Activated T-cell treated with anti-CD3 and anti-CD28 coated beads, Interleukin-2, amount 50 U/mL, for 1 hour (primary cell): ENCODE measurements at places on chromosomes 3 and 15.

DNA sequence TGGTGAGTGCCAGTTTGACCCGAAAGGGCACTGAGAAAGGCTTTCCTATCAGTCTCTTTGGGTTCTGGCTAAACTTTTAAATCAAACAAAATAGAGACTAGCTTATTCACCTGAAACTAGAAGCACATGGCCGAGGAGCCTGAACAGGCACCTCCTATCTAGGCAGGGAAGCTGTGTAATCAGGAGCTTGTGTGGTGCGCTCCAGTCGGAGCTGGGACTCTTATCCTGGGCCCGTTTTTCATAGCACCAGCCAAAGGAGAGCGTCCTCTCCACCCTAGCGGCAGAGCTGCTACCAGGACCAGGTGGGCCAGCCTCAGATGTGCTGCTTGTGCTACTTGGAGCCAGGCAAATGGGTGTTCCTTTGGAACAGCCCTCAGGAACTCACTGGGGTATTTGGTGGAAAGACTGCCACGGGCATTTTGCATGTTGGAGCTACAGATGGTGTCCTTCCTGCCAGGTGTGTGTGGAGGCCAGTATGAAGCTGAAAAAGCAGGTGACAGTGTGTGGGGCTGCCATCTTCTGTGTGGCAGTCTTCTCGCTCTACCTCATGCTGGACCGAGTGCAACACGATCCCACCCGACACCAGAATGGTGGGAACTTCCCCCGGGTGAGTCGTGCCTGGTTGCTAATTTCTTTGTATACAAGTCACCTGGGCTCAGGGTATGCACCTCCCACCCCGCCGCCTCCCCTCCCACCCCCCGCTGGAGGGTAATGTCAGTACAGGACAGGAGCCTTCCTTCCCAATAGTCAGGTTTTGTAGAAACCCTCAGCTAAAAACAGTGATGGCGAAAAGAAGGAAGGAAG lies 833 bp downstream of the MAN2A2 start:
- no peak for DNase-seq

DNA sequence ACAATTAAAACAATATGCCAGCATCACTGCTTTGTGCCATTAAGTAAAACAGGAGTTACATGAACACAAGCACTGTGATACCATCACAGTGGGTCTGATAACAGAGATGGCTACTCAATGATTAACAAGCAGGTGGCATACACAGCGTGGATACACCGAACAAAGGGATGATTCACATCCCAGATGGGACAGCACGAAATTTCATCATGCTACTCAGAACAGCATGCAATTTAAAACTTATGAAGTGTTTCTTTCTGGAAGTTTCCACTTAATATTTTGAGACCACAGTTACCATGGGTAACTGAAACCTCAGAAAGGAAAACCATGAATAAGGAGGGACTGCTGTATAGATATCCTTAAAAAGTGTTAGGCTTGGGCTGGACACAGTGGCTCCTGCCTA lies 44.5 kb downstream of the SLC24A1 start:
- no peak for DNase-seq

GRCh38 chr3:115401298-115401697 lies 222.0 kb upstream of the GAP43 start:
- no peak for DNase-seq

DNA sequence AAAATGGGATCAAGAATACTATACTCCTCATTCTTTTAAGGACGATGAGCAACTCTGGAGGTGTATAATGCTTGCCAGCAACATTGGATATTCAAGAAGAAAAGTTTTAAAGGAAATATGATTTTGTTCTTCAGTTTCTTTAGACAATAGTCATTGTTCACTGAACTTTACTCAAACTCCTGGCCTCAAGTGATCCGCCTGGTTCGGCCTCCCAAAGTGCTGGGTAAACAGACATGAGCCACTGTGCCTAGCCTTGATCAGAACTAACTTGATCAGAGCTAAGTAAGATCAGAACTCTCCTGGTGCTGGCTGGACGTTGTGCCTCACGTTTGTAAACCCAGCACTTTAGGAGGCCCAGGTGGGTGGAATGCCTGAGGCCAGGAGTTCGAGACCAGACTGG lies 12.6 kb downstream of the EFCAB12 start:
- DNase-seq = no peak

DNA sequence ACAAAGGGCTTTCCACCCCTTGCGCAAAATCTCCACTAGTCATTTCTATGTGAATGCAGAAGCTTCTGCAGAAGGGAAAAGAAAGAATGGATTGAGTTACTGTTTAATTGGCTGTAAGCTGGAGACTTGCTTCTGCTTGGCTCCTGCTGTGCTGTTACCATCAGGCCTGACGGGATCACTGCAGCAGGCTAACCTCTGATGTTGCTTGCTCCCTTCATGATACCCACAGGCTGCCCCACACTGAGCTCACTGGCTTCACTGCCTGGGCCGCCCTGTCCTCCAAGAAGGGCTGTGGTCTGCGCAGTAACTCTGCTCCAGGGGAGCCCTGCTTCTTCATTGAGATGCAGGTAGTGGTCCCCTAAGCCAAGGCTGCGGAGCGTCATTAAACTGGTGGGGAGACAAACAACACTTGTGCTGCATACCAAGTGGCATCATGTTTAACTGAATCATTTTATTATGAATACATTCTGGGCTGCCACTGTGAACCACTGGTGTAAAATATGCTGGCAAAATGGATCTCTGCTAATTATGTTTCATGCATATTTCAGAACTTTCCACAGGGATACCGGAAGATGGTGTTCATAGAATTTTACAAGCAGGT lies 78.6 kb downstream of the WDR49 start:
- DNase-seq = no peak

DNA sequence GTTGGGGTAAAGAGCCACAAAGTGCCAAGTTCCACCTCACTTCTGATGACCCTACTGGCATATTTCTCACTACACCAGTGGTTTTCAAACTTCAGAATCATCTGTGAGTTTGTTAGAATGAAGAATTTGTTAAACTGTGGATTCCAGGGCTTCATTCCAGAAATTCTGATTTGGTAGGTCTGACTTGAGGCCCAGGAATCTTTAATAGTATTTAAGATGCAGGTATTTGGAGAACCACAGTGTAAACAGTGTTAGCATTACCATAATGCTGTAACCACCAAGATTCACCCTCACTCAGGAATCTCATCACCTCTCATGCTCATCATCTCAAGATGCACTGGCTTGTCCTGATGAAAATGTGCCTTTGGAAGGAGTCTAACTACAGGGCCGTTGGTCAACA lies 6.0 kb downstream of the KCNMB3 start:
- no peak for DNase-seq

- no peak for DNase-seq
These were observed 258.5 kb downstream of the PDCD6IP start for GRCh38 chr3:34056951-34057390.

- no peak for DNase-seq
These were observed 58.4 kb downstream of the RBMS3 start for GRCh38 chr3:29339016-29339833.

DNA sequence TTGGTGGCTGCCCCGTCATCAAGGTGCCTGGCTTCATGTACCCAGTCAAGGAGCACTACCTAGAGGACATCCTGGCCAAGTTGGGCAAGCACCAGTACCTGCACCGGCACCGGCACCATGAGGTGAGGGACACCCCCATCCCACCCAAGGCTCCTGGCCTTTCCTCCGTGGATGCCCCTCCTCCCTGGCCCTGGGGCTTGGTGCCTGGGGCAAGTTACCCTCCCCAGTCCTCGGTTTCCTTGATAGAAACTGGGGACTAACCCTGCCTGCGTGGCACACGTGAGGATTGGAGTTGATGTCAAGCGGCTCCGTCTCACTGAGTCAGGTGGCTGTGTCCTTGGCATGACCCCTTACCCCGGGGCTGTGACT lies 43.9 kb downstream of the DHX30 start:
- no peak for DNase-seq

DNA sequence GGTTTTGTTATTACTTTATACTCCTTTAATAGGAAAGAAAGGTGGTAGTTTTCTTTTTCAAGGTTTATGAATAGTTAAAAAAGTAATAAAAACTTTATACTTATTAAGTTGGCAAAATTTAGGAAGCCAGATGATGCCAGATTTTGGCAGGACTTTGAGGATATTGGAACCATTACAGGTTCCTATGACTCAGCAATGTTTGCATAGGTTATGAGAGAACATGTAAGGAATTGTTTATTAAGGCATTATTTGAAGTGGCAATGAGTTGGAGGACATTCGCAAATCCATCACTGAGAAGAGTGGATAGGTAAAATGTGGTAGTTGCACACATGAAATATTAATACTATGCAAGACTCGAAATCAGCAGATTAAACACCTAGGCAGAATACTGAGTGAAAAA lies 29.9 kb downstream of the CDAN1 start:
- DNase-seq = no peak

GRCh38 chr15:25251700-25252390 lies 187.0 kb downstream of the UBE3A start:
- no peak for DNase-seq

DNA sequence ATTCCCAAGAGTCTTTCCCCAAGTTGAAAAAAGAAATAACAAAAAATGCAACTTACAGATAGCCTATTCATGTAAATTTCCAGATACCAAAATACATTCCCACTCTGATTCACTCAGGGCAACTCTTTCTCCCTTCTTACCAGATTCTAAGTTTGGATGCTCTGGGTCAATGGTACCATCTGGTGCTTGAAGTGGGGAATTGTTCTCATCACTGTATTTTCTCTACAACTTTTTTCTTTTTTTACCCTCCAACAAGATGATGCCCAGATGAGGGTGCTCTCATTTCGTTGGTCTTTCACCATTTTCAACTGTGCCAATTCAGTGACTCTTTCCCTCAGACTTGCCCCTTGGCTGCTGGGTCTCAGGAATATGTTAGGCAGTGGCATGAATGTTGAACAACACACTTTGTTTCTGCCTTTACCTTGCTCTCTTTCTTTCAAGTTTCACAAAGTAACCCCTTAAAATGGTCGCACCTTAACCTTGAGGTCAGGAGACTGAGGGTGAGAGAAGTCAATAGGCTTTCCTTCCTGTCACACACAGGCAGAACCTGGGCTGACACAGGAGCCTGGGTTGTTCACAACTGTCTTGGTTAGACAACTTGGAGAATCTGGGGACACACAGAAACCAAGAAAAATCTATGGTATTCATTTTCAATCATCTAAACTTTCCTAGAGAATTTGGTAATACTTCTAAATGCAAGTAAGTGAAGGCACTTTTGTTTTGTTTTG lies 330.7 kb upstream of the SLCO3A1 start:
- DNase-seq = no peak

GRCh38 chr3:71119171-71119570 lies 464.4 kb downstream of the FOXP1 start:
- DNase-seq = no peak

DNA sequence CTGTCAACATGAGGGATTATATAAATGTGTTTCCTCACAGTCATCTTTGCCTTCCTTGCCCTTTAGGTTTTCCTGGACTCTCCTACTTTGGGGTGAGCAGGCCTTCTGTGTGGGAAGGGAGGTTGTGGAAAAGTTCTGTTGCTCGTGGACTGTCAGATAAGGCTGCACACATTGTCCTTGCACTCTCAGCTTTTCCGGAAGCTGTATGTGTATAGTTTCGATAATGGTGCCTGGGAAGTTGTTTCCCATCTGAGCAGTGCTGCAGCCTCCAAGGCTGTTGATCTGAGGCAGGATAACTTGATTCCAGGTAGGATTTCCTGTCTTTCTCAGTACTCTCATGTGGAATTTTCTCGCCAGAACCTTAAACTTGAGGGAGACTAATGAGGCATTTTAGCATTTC lies 297.8 kb upstream of the AZI2 start:
- DNase-seq = no peak

DNA sequence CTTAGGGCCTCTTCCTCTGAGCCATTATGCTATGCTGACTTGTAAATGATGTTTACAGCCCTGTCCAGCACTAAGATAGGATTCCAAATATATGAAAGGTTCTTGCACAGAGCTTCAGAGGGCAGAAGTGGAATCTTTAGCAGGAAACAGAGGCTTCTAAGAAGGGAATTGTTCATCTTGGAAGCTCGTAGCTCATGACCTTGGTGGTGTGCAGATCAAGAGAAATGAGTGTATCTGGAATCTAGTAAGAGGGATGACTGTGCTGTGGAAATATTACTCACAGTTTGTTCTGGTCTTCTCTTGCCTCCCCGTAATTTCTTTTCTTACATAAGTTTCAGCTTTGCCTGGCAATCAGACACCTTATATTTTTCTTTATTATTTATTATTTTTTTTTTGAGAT lies 175.8 kb downstream of the SPATA16 start:
- no peak for DNase-seq

DNA sequence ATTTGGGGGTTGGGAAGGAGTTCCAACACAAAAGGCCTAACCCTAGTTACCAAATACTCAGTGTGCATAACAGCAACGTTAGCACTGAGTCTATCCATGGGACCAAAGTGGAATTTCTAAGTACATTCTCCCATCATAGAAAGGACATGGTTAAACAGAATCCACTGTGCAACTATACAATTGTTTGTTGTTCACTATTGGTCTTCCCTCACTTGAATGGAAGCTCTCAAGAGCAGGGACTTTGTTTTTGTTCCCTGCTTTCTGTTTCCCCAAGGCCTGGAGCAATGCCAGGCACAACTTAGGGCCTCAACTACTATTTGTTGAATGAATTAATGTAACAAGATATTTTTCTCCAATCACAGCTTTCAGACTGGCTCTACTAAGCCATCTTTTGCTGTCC lies 25.6 kb downstream of the COL8A1 start:
- no peak for DNase-seq

DNA sequence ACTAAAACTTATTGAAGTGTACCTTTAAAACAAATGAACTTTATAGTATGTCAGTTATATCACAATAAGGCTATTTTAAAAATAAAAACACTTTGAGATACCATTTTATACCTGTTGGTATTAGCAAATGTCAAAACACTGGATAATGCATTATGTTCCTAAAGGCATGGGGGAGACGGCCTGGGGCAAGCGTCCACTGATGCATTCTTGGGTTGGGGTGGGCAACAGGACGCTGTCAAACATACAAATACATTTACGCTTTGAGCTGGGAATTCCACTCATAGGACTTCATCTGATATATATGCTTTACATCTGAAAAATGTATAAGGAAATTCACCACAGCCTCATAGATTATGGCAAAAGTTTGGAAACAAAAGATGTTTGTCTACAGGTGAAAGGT lies 7.6 kb upstream of the GATA2 start:
- no peak for DNase-seq

- DNase-seq = no peak
These were observed 641.8 kb upstream of the ZNF385D start for GRCh38 chr3:22392859-22393258.

DNA sequence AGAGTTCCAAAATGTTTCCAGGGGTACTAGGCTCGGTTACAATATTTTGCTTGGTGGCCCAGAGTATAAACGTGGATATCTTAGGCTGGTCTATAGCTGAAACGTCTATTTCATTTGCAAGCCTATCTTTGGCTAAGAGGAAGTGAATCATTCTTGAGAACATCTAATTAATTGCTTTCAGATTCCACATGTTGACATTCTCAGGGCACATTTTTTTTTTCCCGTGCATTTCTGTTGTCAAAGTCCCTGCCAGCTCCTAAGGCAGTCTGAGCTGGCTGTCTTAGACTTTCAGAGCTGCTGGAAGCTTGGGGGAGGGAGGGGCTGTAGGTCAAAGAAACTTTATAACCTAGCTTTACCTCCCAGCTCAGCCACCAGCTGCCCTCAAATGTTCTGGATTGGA lies 23.2 kb upstream of the LAMP3 start:
- no peak for DNase-seq

- no peak for DNase-seq
These were observed 28.5 kb downstream of the DNAJC13 start for GRCh38 chr3:132445817-132446216.

GRCh38 chr3:140455521-140456214 lies 222.2 kb upstream of the TRIM42 start:
- no peak for DNase-seq
